ENCODE measurements at places on chromosomes 7 and 10.

DNA sequence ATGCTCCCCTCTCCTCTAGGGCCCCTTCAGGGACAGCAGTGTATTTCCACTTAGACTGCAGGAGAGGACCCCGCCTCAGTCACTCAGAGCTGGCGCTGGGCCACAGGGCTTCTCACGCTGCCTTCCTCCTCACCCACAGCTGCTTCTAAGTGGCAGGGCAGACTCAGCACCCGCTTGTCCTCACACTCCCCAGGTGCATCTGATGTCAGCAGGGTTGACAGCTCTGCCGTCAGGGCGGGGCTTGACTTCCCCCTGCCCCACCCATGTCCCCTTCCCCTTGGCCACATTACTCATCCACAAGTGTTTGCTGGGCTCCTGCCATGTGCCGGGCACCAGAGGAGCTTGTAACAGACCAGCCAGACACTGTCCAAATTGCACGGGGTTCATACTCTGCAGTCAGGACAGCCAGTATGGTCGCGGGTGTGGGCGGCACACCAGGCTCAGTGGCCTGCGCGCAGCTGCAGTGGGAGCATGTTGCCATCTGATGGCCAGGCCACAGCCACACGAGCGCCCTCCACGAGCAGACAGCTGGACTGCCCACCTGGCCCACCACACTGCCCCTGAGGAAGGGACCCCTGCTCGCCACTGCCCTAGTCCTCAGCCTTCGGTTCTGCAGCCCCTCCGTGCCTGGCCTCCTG is 29.3 kb upstream of the TTYH3 start:
- no peak for DNase-seq

- peak; percentile 61 for DNase-seq
Observed at GRCh38 chr10:110671788-110672579, 27.8 kb downstream of the RBM20 start.

DNA sequence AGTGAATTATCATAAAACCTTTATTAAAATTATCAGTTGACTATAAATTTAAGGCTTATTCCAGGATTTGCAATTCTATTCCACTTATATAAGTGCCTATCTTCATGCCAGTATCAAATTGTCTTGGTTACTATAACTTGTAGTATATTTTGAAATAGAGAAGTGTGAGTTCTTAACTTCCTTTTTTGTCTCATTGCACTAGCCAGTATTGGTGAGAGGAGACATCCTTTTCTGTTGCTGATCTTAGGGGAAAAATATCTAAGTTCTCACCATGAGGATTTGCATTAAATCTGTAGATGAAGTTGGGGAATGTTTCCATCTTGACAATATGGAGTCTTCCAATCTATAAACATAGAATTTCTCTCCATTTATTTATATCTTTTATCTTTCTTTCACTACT is 104.2 kb upstream of the MKI67 start:
- DNase-seq: no peak

DNA sequence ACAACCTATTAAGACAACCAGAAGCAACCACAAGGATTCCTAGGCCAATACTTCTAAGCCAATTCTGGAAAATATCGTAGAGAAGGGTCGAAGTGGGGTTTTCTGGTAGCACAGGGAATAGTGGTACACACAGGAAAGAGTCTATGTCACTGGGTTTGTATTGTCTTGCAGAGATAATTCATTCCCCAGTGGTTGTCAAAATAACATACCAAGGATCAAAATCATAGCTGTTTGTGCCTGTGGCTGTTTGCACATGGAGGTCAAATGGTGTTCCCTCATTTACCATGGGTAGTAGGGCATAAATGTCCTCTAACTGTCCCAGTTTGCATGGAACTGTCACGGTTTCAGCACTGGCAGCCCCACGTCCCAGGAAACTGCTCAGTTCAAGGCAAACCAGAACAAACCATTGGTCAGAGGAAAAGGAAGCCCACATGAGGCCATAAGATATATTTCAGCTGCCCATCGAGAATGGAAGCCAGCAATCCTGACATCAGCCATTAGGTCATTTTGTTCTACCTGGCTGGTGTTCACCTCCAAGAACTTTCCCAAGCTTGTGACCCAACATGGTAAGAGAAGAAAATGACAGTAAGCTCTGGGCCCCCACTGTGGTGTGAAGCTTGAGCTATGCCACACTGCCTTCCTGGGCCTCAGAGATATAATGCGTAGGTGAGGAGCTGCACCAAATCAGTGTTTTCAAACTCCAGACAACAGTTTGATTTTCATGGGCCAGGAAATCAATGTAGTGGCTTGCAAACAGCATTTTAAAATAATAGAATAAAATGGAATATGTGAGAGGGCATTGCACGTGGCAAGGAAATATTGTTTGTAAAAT is 53.9 kb upstream of the NFE2L3 start:
- no peak for DNase-seq

DNA sequence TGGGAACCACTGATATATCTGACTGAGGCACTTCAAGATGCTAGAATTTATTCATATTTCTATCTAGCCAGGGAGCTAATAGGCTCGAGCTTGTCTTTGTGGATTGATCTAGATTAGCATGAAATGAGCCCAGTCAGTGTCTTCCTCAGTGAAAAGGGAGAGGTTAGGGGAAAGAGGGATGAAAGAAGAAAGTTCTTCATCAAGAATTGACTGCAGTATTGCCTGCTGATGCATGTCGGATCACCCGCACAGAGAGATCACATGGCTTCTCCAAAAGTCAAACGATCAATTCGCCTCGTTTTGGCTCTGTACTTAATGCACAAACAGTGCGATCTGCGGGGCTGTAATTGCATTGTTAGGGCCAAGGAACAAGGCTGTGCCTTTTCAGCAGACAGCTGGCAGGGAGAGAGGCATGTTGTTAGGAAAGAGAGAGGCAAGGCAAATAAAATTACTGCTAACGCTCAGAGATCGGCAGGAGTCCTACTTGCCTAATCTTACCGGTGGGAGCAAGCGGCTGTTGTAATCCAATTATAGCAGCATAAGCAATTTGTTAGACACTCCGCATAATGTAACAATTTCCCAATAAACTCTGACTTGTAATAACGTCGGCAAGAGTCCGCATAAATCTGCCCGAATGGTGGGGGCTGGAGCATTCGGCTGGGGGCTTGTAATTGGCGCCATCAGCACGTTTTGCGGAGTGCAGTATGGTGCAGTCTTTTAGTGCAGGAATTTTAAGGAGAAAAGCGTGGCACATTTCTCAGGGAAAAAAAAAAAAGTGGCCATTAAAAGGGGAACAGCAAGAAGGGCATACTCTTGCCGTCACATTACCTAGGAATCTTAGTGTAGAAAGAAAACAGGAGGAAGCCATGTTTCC is 102.1 kb downstream of the POLL start:
- DNase-seq: no peak

GRCh38 chr10:43899224-43899959 is 250.7 kb upstream of the ZNF32 start:
- DNase-seq: no peak

- DNase-seq: no peak
Observed at GRCh38 chr7:116967983-116968382, 14.7 kb downstream of the ST7 start.

DNA sequence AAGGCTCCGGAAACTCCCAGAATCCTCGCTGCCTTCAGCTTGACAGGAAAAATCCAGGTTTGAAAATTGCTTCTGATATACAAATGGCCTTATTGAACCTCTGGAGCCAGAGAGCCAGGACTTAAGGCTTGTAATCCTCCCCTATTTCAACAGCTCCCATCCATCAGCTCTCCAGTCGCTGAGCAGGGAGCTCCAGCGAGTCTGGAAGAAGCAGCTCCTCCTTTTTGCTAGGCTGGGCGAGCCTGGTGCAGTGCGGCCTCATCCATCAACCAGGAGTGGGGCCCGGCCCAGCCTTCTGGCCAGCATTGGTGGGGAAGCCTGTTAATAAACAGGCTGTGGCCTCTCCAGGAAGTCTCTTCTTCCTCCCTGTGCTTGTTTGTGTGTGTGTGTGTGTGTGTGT is 424.4 kb downstream of the TCERG1L start:
- no peak for DNase-seq

Data from CD4-positive, alpha-beta T cell treated with Interleukin-21 for 1 hour (primary cell).